Vagina (tissue), 2 donors: ENCODE measurements at places on chromosomes 16 and 17.

- no peak for DNase-seq
Measured at GRCh38 chr17:71948703-71949422, 172.0 kb upstream of the SOX9 start.

DNA sequence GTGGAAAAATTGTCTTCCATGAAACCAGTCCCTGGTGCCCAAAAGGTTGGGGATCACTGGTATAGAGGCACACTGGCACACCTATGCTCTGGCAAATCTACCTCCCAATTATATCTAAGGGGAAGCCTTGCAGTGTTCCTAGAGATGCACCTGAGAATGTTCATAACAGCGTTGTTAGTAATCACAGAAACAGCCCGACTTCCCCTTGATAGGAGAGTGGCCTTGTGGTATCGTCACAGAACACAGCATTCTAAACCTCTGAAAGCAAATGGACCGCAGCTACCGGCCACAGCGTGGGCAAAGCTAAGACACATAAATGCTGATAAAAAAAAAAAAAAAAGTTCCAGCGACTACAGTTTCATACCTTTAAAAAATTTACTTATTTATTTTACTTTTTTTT is 39.1 kb upstream of the ADGRG1 start:
- peak; percentile 42 for DNase-seq

DNA sequence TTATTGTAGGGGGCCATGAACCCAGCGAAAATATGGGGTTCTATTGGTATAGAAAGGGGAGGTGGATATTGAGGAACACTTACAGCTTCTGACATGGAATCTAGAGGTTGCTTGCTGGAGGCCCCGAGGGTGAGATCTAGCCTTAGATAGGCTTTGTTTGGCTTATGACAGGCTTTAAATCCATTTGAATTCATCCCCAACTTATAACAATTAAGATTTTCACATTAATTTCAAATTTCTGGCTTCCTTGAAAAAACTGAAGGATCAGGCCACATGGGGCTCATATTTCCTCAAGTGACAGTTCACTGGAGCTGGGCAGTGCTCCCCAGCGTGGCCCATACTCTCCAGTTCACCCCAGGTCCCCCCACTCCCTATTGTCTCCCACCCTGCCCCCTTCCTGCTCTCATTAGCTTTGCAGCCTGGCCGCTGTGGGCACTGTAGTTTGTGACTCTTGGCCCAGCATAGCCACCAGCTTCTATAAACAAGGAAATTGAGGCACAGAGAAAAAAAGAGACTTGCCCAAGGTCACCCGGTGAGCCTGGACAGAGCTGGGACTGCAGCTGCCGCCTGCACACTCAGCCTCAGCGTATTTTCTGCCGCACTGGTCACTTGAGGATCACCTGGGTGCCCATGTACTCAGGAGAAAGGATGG is 19.8 kb upstream of the ADGRG1 start:
- peak; percentile 55 for DNase-seq

- no peak for DNase-seq
Measured at GRCh38 chr16:52456368-52456767, 90.6 kb downstream of the TOX3 start.

DNA sequence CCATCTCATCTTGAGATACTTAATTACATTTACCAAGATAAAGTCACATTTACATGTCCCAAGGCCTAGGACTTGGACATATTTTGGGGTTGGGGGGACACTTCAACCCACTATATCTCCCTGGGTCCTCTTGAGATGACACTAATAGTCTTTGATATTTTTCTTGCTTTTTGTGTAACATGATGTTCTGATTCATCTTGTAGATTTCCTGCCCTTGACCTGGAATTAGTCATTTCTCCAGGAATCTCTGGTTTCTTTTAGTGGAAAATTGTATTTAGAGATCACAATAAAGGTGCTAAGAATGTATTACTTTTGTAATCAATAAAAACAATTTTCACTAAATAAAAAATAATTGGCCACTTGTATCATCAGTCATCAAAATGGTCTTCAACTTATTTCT is 157.3 kb downstream of the VPS53 start:
- no peak for DNase-seq

DNA sequence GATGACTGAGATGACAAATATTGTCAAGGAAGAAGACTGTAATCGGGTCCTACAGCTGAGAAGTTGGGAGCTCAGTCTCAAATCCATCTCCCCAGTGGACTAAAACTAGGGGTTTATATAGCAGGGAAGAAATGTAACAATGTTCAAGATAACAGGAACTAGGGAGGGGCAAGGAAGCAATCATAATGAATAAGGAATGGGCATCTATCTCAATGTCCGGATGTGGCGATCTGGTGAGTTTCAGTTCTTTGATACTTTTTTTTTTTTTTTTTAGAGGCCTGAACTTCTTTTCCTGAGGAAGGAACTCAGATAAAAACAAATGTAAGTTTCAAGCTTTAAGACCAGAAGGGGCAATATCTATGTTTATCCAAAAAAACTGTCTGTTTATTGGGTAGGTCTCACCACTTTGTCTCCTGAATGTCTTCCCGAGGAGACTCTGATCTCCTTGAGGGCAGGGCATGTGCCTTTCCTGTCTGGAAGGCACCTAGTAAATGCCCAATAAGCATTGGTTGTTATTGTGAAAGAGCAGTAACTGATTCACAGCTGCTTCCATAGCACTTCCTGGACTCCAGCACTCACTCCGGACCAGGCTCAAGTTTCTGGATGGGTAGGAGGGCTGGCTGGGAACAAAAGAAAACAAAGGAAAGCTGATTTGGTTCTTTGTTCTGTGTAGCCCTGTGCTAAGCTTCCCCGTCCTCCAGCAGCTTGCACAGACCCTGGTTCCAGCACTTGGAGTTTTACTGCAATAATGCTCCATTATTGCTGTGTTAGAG is 51.9 kb downstream of the MEOX1 start:
- DNase-seq: no peak

DNA sequence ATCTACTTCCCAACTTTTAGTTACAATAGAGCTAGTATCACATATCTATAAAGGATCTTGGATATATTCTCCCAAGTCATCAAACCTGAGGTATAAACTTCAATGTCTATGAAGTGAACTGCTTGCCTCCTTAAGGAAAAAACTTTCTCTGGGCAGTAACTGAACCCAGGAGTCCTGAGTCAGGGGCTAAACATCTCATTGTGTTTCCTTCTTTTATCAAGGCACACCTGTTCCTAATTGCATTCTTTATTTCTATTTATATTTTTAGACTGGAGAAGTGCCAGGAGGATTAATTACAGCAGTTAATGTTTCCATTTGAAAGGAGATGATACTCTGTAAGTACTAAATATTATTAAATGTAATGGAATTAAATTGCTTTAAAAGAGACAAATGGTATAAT is 98.6 kb downstream of the CDH8 start:
- DNase-seq: no peak

DNA sequence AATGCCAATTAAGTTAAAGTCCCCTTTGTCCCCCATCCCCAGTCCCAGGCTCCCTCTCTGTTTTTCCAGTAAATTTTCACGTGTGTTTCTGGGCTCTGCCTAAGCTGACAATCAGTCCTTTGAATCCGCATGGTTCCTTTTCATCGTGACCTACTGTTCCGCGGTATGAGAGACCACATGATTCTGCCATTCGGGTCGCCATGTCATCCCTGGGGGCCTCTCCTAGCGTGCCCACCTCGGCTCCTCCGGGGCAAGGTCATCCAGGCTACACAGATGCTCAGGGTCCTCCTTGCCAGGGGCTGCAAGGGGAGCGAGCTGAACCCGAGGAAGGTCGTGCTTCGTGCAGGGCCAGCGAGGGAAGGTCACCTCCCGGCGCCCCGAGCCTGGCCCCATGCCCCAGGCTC is 157.6 kb downstream of the RAB11FIP4 start:
- DNase-seq: no peak

DNA sequence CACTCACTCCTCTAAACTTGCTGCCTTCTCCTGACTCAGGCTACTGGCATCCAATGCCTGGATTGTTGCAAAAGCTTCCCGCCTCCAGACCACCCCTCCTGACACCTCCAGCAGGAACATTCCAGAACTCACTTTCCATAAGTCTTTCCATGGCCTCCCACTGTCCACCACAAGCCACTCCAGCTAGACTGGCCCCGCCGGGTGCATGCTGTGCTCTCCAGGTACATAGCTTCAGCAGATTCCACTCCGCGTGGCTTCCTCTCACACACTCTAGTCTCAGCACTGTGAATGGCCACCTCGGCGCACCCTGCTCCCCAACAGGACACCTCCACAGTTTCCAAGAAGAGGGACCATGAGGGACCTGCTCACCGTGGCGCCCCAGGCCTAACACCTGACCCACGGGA is 25.9 kb upstream of the FAAP100 start:
- DNase-seq: no peak

DNA sequence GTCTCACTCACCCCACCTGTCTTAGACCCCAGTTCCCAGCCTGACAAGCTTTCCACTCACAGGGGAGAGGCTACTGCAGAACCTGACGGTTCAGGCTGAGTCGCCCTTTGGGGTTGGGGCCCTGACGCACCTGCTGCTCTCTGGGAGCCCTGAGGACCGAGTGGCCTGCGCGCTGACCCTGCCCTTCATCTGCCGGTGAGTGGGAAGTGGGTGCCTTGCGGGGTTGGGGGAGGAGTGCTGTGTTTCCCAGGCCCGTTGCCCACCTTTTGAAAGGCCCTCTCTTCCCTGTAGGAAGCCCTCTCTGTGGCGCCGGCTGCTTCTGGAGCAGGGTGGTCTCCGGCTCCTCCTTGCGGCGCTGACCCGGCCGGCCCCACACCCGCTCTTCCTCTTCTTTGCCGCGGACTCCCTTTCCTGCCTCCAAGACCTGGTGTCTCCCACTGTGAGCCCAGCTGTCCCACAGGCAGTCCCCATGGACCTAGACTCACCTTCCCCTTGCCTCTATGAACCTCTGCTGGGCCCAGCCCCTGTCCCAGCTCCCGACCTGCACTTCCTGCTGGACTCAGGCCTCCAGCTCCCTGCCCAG is 6.1 kb upstream of the TGFB1I1 start:
- no peak for DNase-seq

GRCh38 chr17:8080799-8081219 is 6.7 kb downstream of the ALOX12B start:
- no peak for DNase-seq

DNA sequence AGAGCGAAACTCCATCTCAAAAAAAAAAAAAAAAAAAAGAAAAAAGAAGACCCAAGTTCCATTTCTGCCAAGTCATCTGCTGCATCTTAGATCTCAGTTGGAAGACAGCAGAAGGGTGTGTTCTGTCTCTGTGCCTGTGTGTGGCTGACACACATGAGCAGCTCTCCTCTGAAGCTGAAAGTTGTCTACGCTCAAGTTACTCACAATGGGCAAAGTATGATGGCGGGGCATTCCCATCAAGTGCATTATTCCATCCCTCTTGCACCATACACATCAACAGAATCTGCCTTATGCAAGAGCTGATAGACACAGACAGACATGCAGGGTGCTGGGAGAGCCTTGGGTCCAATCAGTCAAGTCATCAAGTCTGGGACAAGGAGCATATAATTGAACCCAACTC is 402.2 kb downstream of the XYLT1 start:
- no peak for DNase-seq

DNA sequence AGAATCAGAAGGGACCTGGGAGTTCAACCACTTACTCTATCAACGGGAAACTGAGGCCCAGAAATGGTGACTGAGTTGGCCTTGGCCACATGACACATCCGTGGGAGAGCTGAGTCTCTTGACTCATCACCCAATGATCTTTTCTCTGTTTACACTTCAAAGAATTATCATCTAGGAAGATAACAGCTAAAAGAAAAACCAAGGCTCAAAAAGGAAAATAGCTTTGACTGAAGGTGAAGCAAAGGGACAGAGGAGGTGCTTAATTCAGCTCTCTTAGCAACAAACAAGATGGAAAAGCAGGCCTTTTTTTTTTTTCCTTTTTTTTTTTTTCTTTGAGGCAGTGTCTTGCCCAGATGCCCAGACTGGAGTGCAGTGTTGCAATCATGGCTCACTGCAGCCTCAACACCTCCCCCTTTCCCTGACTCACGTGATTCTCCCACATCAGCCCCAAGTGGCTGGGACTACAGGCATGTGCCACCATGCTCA is 16.7 kb downstream of the ERCC4 start:
- no peak for DNase-seq

GRCh38 chr17:79214459-79214858 is 139.8 kb downstream of the ENGASE start:
- no peak for DNase-seq

DNA sequence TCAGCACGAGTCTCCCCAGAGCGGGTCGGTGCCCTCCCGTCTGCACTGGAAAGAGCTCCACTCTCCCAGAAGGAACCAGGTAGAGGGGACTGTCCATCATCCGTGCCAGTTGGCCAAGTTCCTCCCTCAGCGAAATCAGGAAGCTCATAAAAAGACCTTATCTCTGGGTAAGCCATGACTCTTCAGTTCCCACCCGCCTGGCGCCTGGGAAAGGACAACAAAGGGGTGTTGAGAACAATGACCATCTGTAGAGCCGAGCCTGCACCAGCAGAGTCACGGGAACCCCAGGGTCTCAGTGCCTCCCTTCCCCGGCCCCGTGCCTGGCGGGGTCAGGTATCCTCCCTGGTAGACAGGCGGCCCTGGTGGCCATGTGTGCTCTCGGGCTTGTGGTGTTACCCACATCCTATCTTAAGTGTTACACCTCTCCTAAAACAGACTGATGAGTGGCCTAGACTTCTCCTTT is 190.7 kb downstream of the AXIN2 start:
- DNase-seq: no peak

DNA sequence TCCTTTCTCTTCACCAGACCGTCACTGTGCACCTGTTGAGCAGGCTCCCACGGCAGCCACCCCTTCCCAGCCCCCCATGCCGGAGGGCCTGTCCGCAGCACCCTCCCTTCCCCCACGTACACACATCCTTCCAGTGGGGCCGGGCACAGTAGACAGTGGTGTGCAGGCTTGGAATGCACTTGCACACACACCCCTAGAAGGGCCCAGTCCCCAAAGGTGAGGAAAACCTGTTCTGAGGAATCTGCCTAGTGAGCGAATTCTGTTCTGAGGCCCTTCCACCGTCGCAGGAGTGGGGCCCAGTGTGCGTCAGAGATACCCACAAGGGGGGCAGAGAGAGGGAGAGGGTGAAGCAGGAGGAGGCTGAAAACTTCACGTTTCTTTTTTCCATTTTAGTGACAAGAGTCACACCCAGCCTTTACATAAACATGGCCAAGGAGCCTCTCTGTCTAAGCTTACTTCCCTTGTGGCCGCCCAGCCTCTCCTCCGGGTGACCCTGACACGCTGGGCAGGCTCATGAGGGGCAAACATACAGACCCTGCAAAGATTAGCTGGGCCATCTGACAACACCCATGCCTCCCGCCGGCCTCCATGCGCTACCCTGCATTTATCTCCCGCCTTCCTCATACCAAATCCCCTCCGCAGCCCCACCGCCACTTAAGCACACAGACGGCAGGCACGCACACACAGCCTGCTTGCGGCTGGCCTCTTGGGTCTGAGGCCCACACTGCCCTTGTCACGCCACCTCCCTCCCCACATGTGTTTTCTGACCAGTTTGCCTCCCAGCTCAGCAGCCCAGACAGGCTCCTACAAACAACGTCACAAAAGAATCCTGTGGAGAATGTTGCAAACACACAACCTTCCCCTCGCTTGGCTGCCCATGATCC is 1.8 kb downstream of the ZBTB4 start:
- DNase-seq: no peak

- DNase-seq: no peak
Measured at GRCh38 chr17:14417336-14417735, 116.5 kb downstream of the HS3ST3B1 start.
